ENCODE measurements at places on chromosomes 12 and 14.

DNA sequence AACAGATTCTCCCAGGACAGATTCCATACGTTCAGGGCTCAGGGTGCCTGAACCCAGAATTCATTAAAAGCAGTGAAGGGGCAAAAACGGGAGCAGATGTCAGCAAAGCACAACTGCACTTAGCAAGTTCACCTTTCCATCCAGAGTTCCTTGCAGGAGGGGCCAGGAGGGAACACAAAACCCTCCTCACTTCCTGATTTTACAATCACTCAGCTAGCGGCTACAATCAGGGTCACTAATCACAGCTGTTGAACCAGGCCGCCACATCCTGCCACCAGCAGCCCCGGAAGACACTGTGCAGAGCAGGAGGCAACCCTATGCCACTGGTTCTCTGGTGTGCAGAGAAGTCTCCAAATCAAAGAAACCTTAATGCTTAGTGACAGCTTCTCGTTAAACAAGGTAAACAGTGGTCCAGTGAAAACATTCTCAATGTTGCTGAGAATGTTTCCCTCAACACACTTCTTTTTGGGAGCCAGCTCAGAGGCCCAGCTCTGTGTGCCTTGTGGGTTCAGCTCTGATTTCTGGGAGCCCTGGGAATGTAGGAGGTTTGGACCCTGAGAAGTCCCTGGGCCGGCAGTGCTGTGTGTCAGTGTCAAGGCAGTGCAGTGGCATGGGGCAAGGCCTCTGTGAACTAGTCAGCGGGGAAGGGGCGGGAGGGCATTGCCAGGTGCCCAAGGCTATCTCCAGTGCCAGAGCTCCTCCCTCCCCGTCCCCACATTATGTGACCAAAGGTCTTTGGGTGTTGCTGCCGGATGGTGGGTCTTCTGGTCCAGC, 54.5 kb downstream of the VCPKMT start:
- no peak overlapping the region for H3K4me3 ChIP-seq
- H3K27ac ChIP-seq: no peak overlapping the region
- H3K36me3 ChIP-seq: no peaks in the 10 kb centered on the region

DNA sequence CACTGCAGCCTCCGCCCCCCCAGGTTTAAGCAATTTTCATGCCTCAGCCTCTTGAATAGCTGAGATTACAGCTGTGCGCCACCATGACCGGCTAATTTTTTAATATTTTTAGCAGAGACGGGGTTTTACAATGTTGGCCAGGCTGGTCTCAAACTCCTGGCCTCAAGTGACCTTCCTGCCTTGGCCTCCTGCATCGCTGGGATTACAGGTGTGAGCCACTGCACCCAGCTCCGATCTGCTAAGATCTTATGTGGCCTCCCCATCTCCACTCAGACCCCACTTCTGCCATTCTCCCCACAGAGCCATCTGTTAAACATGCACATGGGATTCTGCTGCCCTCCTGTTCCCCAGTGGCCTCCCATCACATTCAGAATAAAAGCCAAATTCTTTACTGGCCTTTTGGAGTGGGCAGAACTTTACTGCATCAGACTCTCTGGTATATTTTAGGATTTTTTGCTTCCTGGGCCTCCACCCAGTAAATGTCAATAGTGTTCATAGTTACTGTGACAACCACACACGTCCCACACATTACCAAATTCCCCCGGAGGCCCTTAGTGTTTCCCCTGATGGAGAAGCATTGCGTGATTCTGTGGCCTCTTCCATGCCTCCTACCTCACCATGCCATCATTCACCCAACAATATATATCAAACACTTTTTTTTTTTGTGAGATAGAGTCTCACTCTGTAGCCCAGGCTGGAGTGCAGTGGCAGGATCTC, 96.3 kb downstream of the PTPN11 start:
- H3K27me3 ChIP-seq: no peaks in the 10 kb centered on the region
- H3K27ac ChIP-seq: no peak overlapping the region
- DNase-seq: no peak
- no peaks in the 10 kb centered on the region for H3K4me1 ChIP-seq

- H3K27ac ChIP-seq: no peak overlapping the region
- no peaks in the 10 kb centered on the region for H3K27me3 ChIP-seq
- no peaks in the 10 kb centered on the region for H3K4me1 ChIP-seq
- H3K36me3 ChIP-seq: no peaks in the 10 kb centered on the region
- H3K4me3 ChIP-seq: no peak overlapping the region
Observed at GRCh38 chr12:96143392-96143791, 50.8 kb upstream of the ELK3 start.

DNA sequence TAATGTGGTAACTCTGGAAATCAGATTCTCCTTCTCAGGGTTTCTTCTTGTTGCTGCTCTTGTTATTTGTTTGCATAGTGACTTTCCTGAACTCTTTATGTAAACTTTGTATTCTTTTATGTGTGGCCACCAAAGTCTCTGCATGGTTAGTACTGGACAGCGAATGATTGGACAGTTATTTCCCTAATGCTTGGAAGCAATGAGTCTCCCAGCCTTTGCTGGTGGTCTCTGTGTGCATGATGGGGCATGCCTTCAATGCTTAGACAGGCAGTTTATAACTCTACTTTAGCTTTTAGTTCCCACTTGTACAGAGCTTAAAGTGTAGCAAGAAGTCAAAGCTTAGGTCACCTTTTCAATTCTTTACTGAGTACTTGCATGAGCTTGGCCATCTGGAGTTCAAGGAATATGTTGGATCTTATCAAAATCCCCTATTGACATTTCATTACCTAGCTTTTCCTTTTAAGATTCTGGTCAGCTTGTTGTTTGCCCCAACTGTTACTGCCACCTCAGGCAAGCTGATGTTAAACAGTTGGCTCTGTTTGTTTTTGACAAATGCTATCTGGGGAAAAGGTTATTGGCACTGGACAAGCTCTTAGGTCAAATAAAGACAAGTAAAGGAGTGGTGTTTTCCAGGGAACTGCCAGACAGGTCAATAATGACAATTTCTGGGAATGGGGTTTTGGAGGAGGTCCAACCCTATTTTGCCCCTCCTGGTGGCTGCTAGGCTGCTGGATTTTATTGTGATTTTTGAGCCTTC, 12.3 kb downstream of the CCDC91 start:
- no peak overlapping the region for H3K27ac ChIP-seq
- H3K27me3 ChIP-seq: no peaks in the 10 kb centered on the region
- no peak for DNase-seq
- no peak overlapping the region for H3K4me3 ChIP-seq
- H3K4me1 ChIP-seq: no peaks in the 10 kb centered on the region

GRCh38 chr12:93609281-93610192, 37.1 kb downstream of the SOCS2 start:
- H3K4me1 ChIP-seq: no peaks in the 10 kb centered on the region
- no peak for DNase-seq
- no peaks in the 10 kb centered on the region for H3K27me3 ChIP-seq

- no peaks in the 10 kb centered on the region for H3K27me3 ChIP-seq
- H3K36me3 ChIP-seq: peaks cover 17% of the 10 kb centered on the region
- no peak overlapping the region for H3K4me3 ChIP-seq
- H3K4me1 ChIP-seq: no peaks in the 10 kb centered on the region
- no peak for DNase-seq
Observed at GRCh38 chr12:123513805-123514204, 19.7 kb downstream of the RILPL1 start.

DNA sequence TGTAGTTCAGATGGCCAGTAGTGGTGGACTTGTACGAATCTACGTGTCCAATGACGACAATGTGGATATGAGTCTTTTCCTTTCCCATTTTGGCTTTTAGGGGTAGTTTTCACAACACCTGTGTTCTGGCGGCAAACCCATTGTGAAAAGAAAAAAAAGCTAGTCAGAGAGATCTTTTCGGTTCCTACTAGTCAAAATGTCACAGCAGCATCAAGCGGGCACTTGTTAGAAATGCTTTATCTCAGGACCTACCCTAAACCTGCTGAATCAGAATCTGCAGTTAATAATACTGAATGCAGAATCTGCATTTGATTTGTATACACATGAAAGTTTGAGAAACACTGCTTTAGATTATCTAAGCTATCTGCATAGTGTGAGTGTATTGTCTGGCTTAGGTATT, 18.3 kb downstream of the AEBP2 start:
- no peaks in the 10 kb centered on the region for H3K27me3 ChIP-seq
- no peak overlapping the region for H3K27ac ChIP-seq
- peaks cover 5% of the 10 kb centered on the region for H3K4me1 ChIP-seq
- H3K4me3 ChIP-seq: no peak overlapping the region

- no peaks in the 10 kb centered on the region for H3K4me1 ChIP-seq
- H3K27ac ChIP-seq: no peak overlapping the region
- no peak for DNase-seq
- H3K36me3 ChIP-seq: no peaks in the 10 kb centered on the region
Observed at GRCh38 chr14:103746701-103747100, 31.1 kb downstream of the ZFYVE21 start.

GRCh38 chr12:49671031-49671765, 36.0 kb downstream of the FMNL3 start:
- H3K4me3 ChIP-seq: no peak overlapping the region
- H3K27ac ChIP-seq: no peak overlapping the region
- no peak for DNase-seq

DNA sequence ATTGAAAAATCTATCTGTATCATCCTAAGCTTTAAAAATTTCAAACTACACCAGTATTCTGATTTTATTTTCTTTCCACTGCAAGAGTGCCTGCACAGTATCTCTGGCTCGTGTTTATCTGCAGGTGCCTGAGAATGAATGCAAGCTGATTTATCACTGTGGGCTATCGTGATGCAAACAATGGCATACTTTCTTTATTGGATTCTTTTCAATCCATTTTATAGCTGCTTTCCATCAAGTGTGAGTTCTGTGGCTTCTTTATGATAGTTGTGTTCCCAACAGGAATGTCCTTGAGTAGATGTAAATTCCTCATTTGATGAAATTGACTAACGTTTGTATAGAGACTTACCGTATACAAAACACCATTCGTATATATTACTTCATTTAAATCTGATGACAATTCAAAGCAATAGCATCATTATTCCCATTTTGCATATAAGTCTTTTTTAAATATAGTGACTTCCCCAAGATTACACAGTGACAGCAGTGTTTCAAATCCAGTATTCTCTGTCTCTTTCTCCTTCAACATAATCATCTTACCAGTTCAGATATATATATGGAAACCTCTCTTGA, 160.3 kb upstream of the ABCD2 start:
- no peak overlapping the region for H3K4me3 ChIP-seq
- no peaks in the 10 kb centered on the region for H3K36me3 ChIP-seq
- H3K27me3 ChIP-seq: no peaks in the 10 kb centered on the region
- DNase-seq: no peak

GRCh38 chr12:64653123-64653522, 42.8 kb downstream of the RASSF3 start:
- no peaks in the 10 kb centered on the region for H3K27me3 ChIP-seq
- peaks cover 1% of the 10 kb centered on the region for H3K4me1 ChIP-seq
- H3K27ac ChIP-seq: no peak overlapping the region
- no peak overlapping the region for H3K4me3 ChIP-seq

DNA sequence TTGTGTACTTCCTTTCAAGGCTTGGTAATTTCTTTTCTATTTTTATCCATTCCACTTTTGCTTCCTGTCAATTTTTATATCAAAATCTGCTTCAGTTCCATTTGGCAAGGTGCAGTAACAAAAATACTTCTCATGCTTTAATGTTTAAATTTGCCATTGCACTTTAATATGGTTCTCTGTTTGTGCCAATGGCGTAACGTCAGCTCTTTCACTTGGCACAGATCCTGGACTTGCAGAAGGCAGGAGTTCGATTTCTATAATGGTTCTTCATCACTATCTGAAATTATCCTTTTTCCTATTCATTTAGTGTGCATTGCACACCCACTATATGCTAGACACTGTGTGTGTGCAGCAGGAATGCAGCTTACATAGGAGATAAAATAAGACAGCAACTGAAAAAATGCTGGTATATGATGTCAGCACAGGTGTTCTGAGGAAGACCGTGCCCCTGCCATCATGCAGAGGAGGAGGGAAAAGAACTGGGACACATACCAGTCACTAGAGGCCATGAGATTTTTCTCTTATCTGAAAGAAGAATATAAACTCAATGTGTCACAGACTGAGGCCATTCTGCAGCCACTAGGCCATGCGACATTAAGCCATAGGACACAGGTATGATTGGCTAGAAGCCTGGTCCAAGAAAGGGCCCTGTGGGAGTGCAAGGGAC, 298.2 kb downstream of the RPAP3 start:
- no peak overlapping the region for H3K4me3 ChIP-seq
- H3K4me1 ChIP-seq: no peaks in the 10 kb centered on the region
- no peaks in the 10 kb centered on the region for H3K36me3 ChIP-seq
- DNase-seq: no peak
- no peak overlapping the region for H3K27ac ChIP-seq

GRCh38 chr12:121352682-121353018, 439 bp upstream of the ANAPC5 start:
- peak overlapping the region; percentile 93 for H3K4me3 ChIP-seq
- no peak overlapping the region for H3K27ac ChIP-seq
- no peaks in the 10 kb centered on the region for H3K27me3 ChIP-seq

GRCh38 chr14:100850841-100851585, 25.1 kb downstream of the MEG3 start:
- no peaks in the 10 kb centered on the region for H3K4me1 ChIP-seq
- no peaks in the 10 kb centered on the region for H3K27me3 ChIP-seq
- H3K36me3 ChIP-seq: no peaks in the 10 kb centered on the region
- peak; percentile 35 for DNase-seq
- no peak overlapping the region for H3K27ac ChIP-seq

DNA sequence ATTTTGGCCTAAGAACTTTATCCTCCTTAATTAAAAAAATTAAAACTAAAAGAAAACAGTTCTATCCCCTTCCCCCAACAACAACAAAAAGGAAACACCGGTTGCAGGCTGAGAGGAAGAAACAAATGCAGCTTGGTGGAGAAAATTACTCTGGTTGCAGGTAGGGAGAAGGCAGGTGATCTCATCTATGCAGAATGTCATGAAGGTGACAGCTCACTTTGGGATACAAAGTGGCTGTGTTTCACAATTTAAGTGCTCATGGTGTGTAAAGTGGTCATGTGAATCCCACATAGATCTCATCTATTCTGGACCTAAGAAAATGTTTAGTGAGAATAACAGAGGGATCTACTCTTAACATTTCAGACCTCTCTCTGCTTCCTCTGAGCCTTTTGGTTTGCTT, 219.7 kb upstream of the PKP2 start:
- H3K27ac ChIP-seq: no peak overlapping the region
- no peak overlapping the region for H3K4me3 ChIP-seq
- no peaks in the 10 kb centered on the region for H3K27me3 ChIP-seq
- no peaks in the 10 kb centered on the region for H3K4me1 ChIP-seq

GRCh38 chr14:32378284-32378683, 49.2 kb downstream of the AKAP6 start:
- DNase-seq: no peak
- no peak overlapping the region for H3K4me3 ChIP-seq
- H3K36me3 ChIP-seq: no peaks in the 10 kb centered on the region

All from iPS DF 6.9 (cell line).